ENCODE measurements at places on chromosomes 12 and 14. TPM values are rescaled to one million over a fixed set of nuclear protein-coding genes. Genes with fewer than 3 reads are reported as not detected.

IKZF4 gene
- 9.6 TPM for total RNA-seq

GRCh38 chr14:56216626-56217379 lies 98.6 kb downstream of the PELI2 start:
- no peak for DNase-seq

SDR9C7 gene
- total RNA-seq, result not detected

HOXC9 gene
- total RNA-seq, result 7.5 TPM

DNA sequence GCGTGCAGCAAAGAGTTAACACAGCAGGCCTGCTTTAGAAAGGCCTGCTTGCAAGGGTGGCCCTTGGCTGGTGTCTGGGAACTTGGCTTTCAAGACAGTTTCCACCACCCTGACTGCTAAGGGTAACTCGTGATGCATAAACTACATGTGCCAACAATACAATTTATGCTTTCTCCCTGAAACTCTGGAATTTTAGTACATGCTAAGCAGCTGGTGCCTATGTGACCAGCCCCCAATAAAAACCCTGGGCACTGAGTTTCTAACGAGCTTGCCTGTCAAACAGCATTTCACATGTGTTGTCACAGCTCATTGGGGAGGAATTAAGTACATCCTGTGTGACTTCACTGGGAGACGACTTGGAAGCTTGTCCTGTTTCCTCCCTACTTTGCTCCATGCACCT lies 133.1 kb downstream of the SLC5A8 start:
- no peak for DNase-seq

TBX3 gene
- total RNA-seq, result not detected

GRCh38 chr12:124159655-124160054 lies 135.2 kb upstream of the RFLNA start:
- DNase-seq, result no peak

DNA sequence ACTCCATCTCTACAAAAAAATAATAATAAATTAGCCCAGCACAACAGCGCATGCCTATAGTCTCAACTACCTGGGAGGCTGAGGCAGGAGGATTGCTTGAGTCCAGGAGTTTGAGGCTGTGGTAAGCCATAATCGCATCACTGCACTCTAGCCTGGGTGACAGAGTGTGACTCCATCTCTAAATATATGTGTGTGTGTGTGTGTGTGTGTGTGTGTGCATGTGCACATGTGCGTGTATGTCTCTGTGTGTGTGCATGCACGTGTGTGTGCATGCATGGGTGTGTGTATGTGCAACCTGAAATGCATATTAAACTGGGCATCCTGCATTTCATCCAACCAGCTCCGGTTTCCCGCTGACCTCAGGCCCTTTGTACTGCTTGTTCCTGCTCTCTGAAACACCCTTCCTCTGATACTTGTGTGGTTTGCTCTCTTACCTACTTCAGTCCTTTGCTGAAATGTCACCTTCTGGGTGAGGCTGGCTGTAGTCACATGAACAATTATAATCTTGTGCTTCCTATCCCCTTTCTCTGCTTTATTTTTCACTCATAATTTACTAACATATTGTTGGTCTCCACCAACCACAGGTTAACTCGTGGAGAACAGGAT lies 46.9 kb downstream of the PHLDA1 start:
- no peak for DNase-seq

PTPRB gene
- total RNA-seq, result 1.9 TPM

DNA sequence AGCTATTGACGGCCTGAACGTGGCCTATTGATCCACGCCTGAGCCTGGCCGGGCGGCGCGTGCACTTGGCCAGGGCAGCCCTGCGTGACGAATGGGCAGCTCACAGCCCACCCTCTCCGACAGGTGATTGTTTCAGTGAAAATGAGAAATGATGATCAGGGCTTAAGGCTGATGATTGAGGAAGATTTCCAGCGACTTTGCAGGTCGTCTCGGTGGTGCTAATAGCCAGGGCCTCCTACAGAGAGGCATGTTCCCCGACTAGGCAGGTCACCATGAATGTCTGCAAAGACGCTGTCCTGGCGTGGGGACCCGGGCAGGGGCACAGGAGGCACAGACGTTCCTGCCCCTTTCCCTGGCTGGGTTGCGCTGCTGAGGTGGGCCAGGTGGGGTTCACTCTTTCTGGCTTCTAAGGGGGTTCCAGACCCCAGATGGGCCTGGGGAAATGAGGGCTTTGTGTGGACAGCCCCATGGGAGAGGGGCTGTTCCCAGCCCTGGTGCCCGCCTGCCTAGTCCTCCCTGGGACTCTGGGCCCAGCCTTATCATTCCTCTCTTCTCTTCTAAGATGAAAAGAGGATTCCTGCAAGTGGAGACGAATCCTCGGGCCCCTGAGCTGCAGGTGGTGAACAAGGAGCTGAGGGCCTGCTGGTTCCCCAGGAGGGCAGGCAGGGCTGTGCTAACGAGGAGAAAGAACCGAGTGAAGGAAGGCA lies 157.4 kb downstream of the KIF26A start:
- DNase-seq, result no peak

GALNT16 gene
- total RNA-seq, result 16.3 TPM

ZC2HC1C gene
- total RNA-seq, result 13.8 TPM

RNASE3 gene
- total RNA-seq, result not detected

RAPGEF3 gene
- total RNA-seq, result 5.7 TPM

GRCh38 chr12:7221486-7221885 lies 32.0 kb downstream of the PEX5 start:
- DNase-seq, result no peak

ZNF140 gene
- total RNA-seq, result 11.1 TPM
